ENCODE measurements at places on chromosomes 13 and 19. TPM values are rescaled to one million over a fixed set of nuclear protein-coding genes. Genes with fewer than 3 reads are reported as not detected.

DNA sequence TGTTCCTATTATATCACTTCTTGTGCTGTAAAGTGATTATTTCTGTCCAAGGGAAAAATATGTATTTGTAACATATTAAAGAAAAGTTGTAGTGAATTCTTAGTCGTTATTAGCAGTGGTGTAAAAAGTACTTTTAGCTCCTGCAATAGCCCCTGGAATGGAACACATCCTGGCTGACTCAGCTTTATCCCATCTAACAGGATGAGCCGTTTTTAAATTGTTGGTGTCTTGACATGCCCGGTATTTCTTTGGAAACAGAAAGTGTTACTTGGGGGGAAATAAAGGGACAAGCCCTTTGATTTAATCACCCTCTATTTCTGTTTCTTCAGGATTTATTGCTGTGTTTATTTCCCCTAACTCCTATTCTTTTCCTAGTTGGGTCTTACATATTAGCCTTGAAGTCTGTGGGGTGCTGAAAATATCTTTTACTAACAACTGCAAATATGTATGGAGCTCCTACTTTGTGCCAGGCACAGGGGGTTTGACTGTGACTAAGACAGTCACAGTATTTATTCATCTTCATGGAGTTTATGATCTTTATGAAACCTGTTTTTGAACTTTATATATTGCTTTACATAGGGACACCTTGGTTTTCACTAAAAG, 17.9 kb downstream of the COG3 start:
- no peak overlapping the region for H3K4me3 ChIP-seq
- H3K36me3 ChIP-seq = peaks cover 54% of the 10 kb centered on the region

Gene CCDC8
- total RNA-seq = not detected

Gene CYP2A6
- total RNA-seq = not detected

DNA sequence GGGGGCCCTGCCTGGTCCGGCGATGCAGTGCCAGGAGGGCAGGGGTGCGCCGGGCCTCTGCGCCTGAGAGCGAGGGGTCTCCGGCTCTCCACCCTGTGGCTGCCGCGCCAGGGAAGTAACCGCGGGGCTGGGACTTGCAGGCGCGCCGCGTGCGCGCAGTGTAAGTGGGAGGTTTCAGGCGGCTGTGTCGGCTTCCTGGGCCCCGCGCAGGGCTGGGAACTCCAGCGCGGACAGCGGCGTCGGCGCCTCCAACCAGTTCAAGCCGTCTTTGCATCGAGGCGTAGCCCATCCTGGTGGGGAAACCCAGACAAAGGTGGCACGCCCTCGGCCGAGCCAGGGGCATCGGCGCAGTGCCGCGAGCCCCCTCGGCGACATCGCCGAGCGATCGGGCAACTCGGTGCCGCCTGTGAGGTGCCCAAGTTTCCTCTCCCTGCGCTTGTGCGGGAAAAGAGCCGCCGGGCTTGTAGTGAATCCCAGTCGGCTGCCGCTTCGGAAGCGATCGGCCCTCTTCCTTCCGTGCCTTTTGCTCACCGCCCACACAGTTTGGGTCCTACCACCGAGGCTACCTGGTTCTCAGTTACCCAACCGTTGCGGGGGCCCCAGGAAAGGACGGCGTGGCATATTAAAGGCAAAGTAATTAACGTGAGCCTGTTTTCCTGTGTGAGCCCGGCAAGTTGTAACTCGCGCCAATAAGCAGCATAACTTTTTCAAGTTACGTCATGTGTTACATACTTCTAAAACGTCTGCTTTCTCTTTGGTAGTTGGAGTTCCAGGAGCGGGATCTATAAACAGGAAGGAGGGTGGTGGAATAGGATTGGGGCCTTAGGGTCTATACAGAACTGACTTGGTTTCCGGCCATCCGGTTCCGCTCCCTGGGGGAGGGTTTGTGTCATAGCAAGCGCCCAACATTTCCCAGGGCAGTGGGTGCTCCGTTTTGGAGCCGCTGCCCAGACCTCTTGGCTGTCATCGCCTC, 1.2 kb downstream of the LRCH1 start:
- H3K27me3 ChIP-seq = 0 out of 2 replicates have a peak, but pooled peaks cover 2% of the 10 kb centered on the region
- no peaks in the 10 kb centered on the region for H3K36me3 ChIP-seq
- H3K4me1 ChIP-seq = peaks cover 25% of the 10 kb centered on the region
- H3K27ac ChIP-seq = no peak overlapping the region
- H3K4me3 ChIP-seq = peak overlapping the region; percentile 76

GRCh38 chr19:11421371-11422098, 2.4 kb upstream of the RGL3 start:
- peak; percentile 78 for DNase-seq
- no peaks in the 10 kb centered on the region for H3K27me3 ChIP-seq
- H3K4me3 ChIP-seq = no peak overlapping the region

DNA sequence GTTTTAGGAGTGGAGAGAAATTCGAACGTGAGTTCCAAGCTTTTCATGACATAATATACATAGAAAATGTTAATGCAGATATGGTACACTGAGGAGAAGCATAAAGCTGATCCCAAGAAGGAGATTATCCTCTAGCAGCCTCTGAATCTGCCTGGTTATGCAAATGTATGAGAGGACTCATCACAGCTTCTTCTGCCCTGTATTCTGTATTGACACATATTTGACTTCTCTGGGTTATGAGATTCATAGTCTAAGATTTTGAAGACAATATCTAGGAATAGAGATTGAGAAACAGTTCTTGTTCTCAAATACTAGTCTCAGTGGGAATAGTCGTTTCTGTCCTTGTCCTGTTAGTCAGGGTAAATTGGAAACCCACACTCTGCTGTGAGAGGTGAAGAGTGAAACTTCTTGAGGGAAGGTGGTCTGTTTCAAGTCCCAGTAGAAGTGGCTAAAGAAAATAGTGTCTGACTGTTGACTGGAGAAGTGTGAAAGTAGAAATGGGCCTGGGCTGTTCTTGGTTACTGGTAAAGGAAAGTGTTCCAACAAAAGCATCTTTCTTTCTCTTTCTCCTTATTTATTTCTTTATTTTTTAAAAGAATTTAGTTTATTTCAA, 1356.6 kb downstream of the SLITRK5 start:
- H3K4me3 ChIP-seq = no peak overlapping the region
- H3K36me3 ChIP-seq = no peaks in the 10 kb centered on the region
- no peaks in the 10 kb centered on the region for H3K27me3 ChIP-seq
- no peak overlapping the region for H3K27ac ChIP-seq
- no peaks in the 10 kb centered on the region for H3K4me1 ChIP-seq
- no peak for DNase-seq

- DNase-seq = no peak
- H3K4me1 ChIP-seq = no peaks in the 10 kb centered on the region
- no peaks in the 10 kb centered on the region for H3K36me3 ChIP-seq
Measured at GRCh38 chr13:108425056-108425455, 155.5 kb downstream of the TNFSF13B start.

All from Karpas-422 (cell line).